ENCODE measurements at places on chromosomes 12 and 14.

DNA sequence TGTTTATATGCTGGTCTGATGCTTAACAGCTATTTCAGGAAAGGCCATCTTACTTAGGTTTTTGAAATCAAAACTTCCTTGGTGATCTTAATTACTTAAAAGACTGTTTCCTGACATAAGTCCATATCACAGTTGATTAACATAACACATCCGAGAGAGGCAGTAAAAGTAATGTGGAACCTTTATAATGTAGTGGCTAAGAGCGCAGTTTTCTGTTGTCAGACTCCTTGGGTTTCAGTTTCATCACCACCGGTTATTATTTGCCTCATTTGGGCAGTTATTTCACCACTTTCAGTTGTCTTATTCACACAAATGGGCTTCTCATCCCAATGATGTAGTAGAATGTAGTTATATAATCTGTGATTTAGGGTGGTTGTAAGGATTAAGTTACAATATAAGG is 30.9 kb downstream of the TBC1D15 start:
- DNase-seq = peak; percentile 34

- no peak for DNase-seq
These were observed 815 bp downstream of the NID2 start for GRCh38 chr14:52067873-52068614.

DNA sequence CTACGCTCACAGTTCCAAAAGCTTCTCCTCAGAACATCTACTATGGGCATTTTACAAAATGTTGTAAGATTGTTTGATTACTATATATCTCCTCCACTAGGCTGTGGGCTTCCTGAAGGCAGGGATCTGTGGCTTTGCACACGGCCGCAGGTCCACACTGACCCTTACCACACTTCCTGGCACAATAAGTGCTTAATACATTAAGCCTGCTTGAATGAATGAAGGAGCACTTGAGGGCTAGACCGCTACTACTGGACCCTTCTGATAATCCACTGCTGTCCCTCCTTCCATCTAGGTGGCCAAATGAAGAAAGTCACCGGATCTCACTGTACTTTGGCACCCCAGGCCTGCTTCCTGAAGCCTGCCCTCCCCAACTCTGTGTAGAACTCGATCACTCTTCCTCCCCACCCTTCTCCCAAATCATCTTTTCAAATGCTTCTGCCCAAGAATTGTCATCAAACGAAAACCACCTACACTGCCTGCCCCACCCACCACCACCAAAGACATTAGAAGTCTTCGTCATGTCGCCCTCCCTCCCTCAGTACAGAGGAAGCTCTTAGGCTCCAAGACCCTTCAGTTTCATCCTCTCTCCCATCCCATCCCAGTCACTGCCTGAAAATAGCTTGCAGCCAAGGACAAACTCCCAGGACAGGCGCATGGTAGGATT is 596 bp upstream of the ZBTB39 start:
- no peak for DNase-seq

DNA sequence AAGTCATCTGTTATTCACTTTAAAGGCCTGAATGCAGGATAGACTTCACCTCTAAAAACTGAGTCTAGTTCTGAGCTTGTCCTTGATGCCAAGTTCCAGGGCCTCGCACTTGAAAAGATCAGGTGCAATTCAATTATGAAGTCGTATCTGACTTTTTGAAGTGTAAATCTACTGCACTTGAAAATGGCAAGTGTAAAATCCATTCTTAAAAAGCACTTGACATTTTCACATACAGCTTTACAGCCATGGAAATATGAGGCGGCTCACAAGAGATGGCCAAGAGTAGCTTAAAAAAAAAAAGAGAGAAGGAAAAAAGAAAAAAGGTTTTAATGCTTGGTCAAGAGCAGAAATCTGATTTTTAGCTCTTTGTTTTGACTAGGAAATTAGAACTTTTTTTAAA is 172.5 kb downstream of the GXYLT1 start:
- DNase-seq = no peak

DNA sequence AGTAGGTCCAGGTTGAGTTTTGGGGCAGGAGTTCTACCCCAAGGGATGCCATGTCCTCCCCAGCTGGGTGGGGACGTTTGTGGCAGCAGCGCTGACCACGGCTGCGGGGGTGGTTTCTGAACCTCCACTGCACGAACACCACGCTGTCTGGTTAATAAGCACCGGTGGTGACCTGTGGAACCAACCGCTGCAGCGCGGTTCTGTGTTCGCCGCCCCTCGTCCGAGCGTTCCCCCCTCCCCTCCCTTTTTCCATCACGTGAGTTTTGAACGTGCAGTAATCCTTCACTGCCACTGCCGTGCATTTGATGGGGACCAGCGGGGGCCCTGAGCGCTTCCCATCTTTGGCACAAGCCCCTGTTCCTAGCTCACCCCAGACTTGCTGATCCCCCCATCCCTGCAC is 6.4 kb upstream of the ADSS1 start:
- no peak for DNase-seq

- no peak for DNase-seq
These were observed 49.8 kb upstream of the RAP1B start for GRCh38 chr12:68560851-68561422.

GRCh38 chr12:32284561-32284960 is 114.8 kb upstream of the FGD4 start:
- DNase-seq = no peak

DNA sequence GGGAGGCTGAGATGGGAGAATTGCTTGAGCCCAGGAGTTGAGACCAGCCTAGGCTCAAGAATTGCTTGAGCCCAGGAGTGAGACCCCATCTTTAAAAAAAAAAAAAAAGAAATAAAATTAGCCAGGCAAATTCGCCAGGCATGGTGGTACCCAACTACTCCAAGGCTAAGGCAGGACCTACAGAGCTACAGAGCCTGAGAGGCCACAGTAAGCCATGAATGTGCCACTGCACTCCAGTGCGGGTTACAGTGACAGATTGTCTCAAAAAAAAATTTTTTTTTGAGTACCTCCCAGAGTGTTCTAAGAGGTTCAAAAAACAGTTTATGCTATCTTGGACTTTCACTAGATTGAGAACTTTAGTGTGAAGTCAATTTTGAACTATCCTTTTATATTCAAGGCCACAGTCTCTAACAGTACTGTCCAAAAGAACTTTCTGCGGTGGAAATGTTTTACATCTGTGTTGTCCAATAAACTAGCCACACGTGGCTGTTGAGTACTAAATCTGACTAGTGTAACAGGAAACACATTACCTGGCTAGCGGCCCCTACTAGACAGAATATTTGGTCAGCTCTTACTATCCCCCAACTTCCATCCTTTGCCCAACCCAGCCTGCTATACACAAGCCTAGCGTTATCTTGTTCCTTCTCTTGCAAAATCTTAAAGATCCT is 2.4 kb downstream of the RPL36AL start:
- no peak for DNase-seq

DNA sequence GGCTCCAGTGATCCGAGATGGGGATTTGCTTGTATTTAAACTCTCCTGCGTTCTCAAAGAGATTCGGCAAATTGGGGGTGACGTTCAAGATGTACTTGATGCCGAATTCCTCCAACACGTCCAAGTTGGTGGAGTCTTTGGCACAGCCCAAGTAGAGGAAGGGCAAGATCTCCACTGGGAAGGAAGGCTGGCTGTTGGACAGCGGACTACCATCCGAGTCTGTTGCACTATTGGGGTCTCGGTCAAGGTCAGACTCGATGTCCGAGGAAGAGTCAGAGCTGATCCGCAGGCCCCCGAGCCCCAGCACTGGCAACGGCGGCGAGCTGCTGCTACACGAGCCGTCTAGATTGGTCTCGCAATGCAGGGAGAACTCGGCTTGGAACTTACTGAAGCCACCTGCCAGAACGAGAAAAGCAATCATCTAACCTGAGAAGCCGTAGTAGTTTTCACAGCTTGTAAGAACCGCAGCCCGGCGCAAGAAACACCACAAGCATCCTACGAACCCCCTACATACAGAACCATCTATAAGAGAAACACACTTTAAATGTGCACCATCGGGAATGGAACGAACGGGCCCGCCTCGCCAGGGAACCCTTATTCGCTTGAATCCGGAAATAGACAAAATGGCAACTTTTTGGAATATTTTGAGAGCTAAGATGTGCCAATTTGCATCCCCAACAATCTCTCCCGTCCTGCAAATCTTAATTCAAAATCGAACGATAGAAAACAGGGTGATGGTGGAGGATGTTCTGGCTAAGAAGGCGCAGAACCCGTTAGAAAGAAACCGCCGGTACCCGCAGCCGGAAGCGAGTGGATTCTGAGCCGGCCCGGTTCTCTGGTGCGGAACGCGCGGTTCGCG is 1.4 kb downstream of the DUSP6 start:
- DNase-seq = no peak

- peak; percentile 9 for DNase-seq
These were observed 127.1 kb downstream of the CAPZA3 start for GRCh38 chr12:18864900-18865561.

GRCh38 chr12:21771311-21771710 is 3.2 kb downstream of the KCNJ8 start:
- no peak for DNase-seq

DNA sequence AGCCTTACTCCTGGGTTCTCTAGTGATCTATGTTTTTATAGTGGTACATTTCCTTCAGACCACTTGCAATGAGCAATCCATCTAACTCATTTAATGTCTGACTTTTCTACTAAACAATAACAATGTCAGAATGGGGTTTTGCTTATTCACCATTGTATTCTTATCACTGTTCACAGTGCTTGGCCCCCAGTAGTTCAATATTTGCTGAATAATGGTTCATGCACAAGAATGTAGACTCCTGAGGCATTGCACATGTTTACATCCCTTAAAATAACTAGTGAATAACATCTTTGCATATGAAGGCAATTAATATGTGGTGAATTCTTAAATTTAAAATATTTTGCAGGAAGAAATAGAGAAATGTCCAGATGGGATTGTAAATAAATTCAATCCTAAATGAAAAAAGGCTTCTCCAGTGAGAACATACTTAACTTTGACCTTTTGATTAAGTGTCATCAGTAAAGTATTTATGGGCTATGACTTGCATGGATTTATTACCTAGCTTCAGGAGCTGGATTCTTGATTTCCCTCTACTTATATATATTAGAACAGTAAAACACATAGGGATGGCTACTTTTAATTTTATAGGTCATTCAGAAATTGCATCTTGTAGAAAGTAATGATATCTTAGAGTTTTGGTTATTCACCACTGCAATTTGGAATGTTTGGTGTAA is 3.4 kb downstream of the CCER1 start:
- no peak for DNase-seq

DNA sequence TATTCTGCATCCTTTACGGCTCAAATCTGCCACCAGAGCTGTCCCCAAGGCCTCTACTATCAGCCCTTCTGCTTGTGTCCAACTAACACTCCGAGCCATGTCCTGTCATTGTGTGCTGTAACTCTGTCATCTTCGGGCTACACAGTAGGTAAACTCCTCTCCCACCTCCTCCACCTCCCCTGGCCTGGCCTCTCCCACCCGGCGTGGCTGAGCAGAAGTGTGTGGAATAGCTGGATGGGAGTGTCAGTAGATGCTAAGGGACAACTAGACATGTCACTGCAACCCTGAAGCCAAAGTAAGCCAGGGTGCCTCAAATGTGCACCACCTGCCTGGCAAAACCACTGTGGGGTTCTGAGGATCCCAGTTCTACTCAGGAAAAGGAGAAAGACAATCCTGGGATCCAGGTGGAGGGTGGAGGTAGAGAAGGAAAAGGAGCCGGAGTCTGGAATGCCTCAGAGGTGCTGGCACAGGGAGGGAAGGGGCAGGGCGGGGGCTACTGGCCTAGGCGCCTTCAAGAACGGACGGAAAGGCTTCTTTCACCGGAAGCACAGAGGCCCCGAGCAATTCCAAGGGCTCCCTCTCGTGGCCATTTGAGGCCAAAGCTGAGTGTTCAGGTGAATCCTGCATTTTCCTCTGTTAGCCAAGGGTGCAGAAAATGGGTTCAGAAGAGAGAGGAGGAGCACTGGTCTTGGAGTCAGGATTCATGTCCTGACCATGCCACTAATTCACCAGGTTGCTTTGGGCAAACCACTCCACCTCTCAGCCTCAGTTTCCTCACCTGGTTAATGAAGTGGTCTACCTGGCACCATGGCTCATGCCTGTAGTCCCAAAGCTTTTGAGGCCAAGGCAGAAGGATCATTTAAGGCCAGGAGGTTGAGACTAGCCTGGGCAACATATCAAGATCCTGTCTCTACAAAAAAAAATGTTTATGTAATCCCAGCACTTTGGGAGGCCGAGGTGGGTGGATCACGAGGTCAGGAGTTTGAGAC is 20.5 kb upstream of the FAM181A start:
- peak; percentile 63 for DNase-seq

- no peak for DNase-seq
These were observed 55.8 kb downstream of the PAWR start for GRCh38 chr12:79634957-79635471.

- no peak for DNase-seq
These were observed 970.3 kb downstream of the BCL11B start for GRCh38 chr14:98301681-98302080.

GRCh38 chr12:120156315-120157259 is 37.9 kb downstream of the GCN1 start:
- DNase-seq = no peak

DNA sequence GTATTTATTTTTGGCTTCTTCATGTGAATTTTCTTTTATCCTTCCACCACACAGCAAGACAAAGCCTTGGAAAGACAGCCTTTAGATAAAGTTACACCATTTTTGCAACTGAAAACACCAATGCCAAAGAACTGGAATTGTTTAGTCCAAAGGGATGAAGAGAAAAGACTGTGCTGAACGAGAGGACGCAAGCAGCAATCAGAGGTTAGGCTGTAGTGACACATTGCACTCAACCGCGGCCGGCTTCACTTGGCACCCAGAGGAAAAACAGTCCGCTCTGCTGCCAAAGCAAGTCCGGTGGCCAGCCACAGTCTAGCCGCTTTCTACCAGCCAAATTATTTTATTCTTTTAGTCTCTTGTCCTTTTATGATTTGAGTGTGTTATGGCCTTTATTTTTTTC is 49.1 kb upstream of the KCNJ8 start:
- no peak for DNase-seq

- no peak for DNase-seq
These were observed 207.9 kb downstream of the SYNE2 start for GRCh38 chr14:64060648-64061096.

DNA sequence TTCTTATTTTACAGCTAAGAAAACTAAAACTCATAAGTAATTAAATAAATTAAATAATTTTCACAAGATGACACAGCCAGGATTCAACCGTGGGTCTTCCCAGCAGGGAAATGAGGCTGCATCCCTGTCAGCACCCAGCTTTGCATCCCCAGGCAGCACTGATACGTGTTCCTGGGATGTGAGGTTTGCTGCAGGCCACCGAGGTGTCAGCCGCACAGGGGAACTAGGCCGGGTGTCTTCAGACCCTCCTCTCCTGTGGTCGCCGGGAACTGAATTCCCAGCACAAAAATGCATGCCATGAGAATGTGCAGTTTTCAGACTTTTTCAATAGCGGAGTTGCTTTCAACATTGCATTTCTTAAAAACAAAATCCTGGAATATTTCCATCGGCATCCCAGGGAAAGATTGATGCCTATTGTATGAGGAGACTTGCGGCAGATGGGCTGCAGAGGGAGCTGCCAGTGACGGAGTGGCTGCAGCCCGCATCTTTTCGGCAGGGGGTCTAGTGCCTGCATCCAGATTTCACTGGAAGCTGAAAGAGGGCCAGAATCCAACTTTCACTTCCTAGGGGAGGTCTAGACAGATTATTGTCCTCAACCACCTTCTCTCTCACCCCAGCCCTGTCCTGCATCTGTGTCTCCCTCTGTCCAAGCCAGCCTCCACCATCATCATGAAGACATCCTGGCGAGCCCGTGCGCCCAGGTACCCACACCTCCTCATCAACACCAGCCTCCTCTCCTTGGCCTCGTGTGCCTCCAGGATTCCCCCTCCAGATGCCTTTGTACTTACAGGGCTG is 12.6 kb downstream of the LRTM2 start:
- no peak for DNase-seq

Measured in inflammatory macrophage (primary cell).